ENCODE measurements at places on chromosomes 12 and 14.

- DNase-seq, result no peak
Measured at GRCh38 chr12:71447691-71448132, 8.1 kb downstream of the LGR5 start.

DNA sequence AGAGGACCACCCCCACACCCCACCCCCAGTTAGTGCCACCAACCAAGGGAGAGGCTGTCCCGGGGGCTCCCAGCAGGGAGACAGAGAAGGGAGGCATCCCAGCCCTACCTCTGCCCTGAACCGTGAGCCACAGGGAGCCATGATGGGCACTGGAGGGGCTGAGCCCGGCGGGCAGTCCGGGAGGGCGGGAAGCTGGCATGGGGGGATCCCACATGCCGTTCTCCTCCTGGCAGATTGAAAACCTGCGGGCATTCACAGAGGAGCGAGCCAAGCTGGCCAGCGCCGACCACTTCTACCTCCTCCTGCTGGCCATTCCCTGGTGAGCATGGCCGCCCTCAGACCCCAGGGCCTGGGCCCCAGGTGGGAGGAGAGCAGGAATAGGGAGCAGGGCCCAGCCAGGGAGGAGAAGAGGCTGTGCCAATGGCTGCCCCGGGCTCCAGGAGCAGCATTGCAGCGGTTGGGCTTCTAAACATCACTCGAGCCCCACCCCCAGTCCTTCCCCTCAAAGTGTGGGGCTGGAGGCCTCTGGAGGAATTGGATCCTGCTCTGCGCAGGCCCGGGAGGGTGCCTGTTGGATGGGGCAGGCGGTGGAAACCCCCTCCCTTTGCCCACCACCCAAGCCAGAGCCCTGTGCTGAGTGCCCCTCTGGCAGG lies 14.5 kb upstream of the ADSS1 start:
- no peak for DNase-seq

DNA sequence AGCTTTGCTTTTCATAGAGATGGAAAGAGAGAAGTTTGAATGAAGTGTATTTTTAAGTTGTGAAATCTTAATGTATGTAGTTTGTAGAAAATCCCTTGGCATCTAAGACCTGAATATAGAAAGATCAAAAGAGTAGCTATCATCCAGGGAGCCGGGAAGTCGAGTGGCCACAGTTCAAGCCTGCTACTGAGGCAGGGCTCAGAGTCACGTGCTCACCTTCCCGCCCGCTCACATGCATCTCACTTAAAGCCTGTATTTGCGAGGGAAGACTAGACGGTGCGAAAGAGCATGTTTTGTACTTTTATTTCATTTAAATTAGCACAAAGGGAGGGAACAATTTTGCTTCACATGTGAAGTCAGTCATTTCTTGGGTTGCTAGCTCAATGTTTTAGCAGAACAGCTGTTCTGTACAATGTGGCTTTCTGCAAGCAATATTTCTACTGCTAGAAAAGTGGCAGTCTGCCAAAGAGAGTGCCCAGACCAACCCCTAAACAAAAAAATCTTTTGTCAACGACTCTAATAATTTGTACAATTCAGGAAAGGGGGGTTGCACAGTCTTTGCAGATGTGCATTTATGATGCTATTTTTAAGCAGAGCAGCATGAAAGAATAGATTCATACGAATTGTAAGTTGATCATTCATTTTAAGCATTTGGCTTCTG lies 290.7 kb downstream of the NPAS3 start:
- no peak for DNase-seq

DNA sequence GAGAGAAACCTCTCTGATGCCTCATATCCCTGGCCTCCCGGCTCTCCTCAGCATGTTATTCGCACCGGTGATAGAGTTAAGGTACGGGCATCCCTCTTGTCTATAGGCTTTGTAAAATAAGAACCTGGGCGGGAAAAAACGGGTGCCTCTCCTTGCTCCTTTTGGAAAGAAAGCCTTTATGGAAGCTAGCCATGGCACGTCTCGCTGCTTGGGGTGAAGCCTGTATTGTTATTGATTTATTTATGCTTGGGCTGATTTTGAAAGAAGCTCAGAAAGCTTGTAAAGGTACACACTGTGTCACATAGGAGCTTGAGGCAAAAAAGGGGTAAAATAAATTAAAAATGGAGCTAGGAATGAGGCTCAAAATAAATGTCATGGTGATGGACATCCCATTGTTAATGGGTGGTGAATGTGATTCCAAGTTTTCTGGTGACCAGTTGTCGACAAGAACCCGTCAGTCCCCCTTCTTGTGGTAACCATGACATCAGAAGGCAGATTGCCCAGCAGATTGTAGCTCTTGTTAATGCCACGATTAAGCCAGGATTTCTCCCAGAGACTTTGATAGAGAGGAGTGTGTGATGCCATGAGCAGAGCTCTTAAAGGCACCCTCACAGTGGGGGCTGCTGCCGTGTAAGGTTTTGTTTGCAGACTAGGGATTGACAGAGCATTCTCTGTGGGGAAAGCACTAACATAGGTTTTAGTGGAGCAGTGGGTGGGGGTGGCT lies 50.4 kb upstream of the ASPG start:
- no peak for DNase-seq

DNA sequence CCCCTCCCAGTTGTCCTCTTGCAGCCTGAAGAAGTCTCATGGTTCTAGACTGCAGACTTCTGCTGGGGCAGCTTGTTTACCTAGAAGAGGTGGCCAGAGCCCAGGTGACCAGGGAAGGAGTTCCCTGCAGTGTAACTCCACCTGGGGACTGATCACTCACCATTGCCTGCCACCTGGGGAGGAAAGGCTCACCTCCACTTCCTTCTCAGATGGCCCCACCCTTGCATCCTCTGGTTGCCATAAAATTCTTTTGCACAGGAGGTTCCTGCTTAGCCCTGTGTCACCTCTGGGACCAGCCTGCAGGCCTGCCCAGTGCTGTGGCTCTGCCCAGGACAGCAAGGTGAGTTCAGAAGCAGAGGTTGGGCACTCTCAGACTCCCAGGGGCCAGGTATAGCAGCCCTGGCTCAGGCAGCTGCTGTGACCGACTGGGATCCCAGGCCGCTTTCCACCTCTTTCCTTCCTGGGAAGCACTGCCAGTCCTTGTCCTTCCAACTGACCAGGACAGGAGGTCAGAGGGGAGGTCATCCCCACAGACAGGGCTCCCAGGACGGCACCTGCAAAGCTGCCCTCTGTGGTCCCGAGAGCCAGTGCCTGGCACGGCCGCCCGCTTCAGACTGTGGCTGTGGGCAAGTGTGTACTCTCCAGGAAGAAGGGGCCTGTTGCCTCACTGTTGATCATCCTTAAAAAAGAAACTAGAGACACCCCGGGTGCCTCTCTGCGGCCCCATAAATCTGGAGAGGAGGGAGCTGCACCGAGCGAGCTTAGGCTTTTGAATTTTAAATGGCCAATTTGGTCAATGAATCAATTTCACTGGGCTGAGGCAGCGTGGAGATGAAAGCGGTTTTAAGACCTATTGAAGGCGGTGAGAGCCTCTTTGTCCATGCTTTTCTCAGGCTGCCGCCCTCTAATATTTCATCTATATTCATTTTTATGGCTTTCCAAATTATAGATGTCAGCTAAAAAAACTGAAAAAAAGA lies 79.5 kb upstream of the C14orf180 start:
- no peak for DNase-seq

- DNase-seq, result no peak
Measured at GRCh38 chr12:132488127-132489077, 1.5 kb upstream of the FBRSL1 start.

DNA sequence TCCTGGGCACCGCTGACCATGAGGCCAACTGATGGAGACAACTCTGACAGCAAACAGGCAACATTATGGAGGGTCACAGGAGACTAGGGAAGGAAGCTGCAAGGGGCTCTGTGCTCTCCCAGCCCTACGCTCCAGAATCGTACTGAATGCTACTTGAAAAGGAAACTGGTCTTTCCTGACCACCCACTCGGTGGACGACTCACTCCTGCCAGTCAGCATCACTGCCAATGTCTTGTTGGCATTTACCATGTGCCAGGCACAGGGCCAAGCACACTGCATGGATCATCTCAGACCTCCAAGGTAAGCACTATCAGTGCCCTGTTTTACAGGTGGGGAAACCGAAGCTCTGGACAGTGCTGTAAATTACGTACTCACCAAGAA lies 38.0 kb downstream of the CCDC85C start:
- no peak for DNase-seq

DNA sequence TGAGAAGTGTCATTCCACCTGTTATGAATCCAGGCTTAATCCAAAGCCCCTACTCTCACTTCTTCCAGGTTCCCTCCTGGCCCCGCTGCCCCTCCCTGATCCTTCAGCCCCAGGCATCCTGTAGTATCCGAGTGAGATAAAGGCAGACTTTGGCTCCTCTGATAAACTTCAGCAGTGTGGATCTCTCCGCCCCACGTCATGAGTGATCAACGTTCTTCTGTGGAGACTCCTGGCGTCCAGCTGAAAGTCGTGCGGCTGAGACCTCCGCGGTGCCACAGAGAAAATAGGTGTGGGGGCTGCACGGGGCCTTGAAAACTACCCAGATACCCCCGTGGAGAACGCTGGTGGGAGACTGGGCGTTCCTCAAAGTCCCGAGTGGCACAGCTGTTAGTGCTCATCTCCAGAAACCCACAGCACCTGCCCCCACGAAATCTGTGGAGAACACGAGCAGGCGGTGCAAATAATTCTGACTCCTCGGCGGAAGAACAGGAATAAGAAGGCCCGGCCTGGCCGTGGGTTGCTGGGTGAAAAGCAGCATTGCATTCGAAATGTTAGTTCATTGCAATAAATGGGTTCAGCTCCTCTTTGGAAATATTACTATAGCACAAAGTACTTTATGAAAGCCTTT lies 180.0 kb upstream of the RGS6 start:
- no peak for DNase-seq

- DNase-seq, result no peak
Measured at GRCh38 chr14:104315625-104316024, 177.2 kb downstream of the KIF26A start.

DNA sequence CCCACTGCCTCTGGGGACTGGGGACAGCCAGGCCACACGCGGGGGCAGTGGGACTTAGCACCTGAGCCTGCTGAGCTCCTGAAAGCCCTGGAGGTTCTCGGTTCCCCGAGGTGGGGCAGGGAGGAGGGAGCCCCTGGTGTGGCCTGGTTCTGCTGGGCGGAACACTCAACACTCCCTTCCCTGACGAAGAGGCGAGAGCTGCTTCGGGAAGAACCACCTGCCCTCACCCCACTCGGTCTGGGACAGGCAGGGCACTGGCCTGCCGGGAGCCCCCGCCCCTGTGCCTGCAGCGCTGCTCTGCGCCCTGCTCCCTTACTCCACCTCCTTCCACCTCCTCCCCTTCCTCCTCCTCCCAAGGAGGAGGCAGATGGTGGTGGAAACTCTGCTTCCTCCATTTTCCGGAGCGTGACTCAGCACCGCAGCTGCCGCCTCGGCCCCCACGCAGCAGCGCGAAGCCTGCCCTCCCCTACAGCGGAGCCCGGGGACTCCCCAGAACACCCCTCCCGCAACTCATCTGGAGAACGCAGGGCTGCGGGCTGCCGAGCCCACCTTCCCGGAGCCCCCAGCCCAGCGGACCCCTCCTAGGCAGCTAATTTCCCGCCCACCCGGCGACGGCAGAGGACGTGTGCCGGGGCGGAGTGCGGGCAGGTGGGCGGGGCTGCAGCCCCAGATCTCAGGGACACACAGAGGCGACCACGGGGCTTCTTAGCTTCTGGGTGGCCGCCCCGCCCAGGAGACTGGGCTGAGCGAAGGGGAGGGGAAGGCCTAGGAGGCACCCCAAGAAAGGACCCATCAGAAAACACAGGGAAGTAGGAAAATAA lies 11.7 kb upstream of the INF2 start:
- DNase-seq, result no peak

- no peak for DNase-seq
Measured at GRCh38 chr14:73003681-73004080, 23.2 kb downstream of the ZFYVE1 start.

DNA sequence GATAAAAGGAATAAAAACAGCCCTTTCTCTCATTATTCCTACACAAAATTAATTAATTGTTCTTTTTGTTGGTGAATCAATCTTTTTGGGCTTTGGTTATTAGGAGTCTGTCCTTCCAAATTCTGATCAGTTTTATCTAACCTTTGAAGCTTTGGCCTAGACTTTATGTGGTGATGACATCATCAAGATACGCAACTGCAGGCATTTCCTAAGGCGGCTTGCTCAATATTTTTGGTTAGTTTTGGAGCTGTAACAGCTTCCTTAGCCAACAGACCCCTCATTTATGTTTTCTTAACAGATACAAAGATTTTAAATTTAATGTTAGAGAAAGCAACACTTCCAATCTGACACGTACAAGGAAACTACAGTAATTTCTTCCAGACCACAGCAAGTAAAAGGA lies 87.8 kb upstream of the PDE3A start:
- no peak for DNase-seq

DNA sequence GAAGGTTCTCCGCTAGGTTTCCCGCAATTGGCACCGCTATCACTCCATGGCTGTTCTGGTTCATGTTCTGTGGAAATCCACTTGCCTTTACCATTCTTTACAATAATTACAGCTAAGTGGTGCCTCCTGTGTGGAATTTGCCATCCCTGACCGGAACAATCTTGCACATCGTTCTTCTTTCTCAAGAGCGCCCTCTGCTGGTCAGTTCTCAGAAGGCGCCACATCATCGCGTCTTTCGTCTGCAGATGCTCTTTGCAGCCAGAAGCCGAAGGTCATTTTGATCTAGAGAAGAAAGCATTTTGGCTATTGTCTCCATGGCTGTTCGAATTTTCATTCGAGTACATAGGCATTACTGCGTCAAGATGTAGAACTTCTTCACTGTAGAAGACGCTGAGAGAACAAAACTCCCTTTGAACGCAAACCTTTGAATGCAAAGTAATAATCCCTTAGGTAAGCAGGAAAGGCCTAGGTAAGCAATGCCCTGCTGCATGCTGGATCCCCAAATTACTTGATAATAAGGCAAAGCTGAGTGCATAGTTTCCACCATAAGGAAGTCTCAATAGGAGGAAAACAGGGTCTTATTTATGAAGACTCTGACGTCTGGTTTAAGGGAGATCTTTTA lies 10.1 kb upstream of the RTRAF start:
- peak; percentile 35 for DNase-seq

- DNase-seq, result no peak
Measured at GRCh38 chr12:6469609-6470374, 685 bp downstream of the VAMP1 start.

DNA sequence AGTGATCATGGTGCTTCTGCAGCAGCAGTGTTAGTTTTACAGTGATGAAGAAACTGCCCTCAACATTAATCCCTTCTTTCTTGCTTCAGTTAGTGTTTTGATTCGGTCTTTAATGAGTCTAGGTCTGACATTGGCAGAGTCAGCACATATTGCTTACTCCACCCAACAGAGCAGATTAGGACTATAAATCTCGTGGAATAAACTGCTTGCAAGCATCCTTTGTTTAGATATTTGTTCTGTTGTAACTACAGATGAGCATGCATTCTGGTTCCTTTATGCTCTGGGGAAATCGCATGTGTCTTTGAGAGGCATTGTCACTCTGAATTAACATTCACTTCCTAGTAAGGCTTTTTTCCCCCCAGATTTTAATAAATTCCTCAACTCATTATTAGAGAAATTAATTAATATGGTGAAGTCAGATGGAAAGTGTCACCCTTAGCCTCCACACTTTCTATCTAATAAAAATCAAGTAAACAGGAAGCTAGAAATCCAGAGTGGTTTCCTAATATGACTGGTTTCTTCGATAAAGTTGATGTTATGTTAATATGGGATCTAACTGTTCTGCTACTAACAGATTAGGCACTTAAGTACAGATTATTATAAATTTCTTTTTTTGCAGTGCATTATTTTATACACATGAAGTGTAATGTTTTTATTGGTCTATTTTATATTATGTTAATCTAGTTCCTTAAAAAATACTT lies 86.2 kb upstream of the SSTR1 start:
- DNase-seq, result no peak

- no peak for DNase-seq
Measured at GRCh38 chr12:33639975-33640374, 200.4 kb upstream of the SYT10 start.

GRCh38 chr14:42490536-42490935 lies 883.9 kb downstream of the LRFN5 start:
- no peak for DNase-seq

All from amniotic stem cell (primary cell).